GF-D8 (cell line): ENCODE measurements at places on chromosomes 5 and 9.
A peak's percentile ranks its signal among the peaks of the same experiment; 100 is the strongest.

DNA sequence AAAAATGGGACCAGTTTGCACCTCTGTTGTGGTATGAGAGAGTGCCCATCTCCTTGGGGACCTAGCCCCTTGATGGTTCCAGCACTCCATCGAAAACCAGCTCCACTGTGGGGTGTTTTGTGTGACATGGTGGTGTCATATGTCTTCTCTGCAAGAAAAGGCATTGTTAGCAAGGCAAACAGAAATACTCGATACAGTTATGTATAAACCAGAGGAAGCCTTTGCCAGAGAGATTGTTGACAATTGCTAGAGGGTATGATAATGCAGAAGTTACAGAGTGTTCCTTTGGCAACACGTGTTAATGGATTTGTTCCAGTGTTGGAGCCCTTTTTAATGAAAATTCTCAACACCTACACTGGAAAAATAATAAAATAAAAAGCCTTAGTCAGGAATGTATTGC, 270.4 kb upstream of the DMRT1 start:
- DNase-seq: no peak

GRCh38 chr9:97459326-97459725, 42.1 kb upstream of the TMOD1 start:
- no peak for DNase-seq

DNA sequence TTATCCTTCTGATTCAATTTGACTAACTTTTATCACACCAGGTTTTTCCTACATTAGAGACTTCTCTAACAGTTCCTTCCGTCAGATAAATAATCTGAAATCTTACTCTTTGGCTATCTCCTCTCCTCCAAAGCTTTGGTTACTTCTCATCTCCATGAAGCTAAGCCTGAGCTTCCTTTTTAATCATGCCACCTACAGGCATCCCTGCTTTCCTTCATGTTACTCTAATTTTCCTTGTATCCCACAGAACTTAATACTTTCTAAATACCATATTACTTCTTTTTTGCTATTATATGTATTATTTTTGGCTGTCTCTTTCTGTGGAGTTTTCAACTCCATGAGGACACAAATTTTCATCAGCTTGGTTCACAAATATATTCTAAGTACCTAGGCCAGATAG, 49.7 kb downstream of the C9 start:
- DNase-seq: no peak

DNA sequence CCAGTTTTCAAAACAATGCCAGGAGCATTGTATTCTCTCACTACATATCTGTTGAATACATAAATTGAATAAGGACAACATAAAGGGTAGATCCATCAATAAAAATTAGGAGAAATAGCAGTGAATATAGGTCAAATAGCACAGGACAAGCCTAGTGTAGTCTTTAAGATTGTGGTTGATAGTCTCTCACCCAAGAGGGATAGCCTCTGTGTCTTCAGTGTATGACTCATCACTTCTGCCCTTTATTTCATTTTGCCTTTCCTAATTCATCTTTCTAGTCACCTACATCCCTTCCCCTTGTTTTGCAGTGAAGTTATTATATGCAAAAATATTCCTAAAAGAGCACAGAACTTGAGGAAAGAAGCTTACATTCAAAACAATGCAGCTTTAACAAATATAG, 335.0 kb upstream of the TUSC1 start:
- no peak for DNase-seq

DNA sequence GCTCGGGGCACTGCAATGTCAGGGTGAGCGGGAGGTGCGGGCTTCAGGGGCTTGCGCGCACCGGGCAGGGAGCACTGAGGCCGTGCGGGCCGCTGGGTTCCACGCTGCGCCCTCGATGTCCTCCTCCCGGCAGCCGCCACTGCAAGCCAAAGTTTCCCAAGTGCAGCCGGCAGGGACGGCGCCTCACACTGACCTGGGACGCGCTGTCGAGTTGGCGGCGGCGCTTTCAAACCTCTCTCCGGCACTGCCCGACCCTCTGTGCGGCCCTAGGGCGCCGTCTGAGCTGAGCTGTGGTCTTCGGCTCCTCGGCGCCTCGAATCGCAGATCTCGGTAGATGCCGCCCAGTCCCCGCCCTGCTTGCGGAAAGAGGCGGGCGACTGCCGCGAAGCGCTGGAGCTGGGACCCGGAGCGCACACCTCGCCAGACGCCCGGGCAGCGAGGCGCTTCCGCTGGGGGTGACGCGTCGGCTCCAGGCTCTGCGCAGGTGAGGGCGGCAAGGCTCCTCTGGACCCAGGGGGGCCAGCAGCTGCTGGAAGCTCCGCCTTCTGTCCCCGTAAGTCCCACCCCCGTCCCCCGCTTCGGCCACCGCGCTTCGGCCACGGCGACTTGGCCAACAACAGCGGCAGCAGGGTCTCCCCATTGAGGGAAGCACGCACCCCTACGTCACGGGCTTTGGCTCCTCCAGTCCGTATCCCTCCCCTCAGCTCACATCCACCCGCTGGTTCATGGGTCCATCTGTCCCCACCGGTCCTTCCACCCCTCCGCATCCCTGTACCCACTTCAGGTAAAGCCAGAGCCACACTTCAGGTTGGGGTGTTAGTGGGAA, at the start of gene ANKRD34B:
Gene ANKRD34B (minus strand): TSS at position 320 of the 826 bp plus-strand sequence. CDS start 10,261 bp downstream, outside the sequence.
- no peak for DNase-seq

DNA sequence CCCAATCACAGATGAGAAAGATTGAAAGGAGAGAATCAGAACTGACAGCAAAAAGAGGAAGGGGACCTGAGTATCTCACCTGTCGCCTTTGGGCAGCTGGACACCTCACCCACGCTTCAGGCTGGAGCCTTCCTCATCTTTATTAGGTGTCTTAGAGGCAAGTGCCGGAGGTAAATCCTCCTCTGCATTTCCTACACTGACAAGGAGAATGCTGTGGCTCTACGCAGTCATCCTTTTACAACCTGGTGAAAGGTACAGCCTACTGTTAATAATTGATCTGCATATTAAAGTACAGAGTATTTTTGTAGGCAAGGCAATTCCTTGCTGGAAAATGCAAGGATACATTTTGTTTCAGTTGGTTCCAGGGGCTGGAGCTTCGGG, 34.8 kb downstream of the PRLR start:
- no peak for DNase-seq

GRCh38 chr5:157308836-157309465, 43.0 kb downstream of the CYFIP2 start:
- no peak for DNase-seq

GRCh38 chr5:103764403-103764802, 201.8 kb upstream of the NUDT12 start:
- no peak for DNase-seq

GRCh38 chr5:104612005-104612404, 1049.4 kb upstream of the NUDT12 start:
- no peak for DNase-seq

DNA sequence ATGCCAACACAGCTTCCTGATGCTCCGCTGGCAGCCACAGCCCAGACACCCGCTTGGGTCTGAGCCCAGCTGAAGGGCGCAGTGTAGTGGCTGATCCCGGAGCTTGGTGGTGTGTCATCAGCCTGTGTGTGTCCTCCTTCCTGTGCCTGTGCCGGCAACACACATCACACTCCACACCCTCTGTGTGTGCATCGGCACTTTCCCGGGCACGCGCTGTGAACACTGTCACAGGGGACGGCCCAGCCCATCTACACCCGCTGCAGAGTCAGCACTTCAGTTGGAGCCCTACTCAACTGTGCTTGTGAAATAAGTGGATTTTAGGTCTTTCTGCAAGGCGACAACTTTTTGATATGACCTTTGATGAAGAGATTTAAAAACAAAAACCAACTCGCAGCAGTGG, 189.4 kb downstream of the IRX2 start:
- no peak for DNase-seq

DNA sequence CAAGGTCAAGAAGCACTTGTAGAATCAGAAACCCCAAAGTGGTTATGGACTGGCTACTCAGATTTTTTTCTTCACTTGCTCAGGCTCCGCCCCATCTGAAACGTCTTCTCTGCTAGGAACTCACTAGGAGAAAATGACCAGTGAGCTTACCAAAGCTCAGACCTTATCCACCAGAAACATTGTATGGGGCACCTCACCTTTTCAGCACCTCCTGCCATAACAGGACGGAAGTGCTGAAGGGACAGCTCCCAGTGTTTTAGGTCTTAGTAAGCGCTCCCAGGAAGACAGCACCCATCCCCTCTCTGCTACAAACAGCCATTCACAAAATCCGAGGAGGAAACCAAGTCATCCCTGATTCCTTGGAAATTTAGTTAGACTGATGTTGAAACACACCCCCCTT, 1.2 kb upstream of the GABRA1 start:
- DNase-seq: no peak

- DNase-seq: peak; percentile 99
Observed at GRCh38 chr9:87518702-87519335, 21.2 kb downstream of the DAPK1 start.

- no peak for DNase-seq
Observed at GRCh38 chr5:113133211-113133975, 156.8 kb downstream of the DCP2 start.

DNA sequence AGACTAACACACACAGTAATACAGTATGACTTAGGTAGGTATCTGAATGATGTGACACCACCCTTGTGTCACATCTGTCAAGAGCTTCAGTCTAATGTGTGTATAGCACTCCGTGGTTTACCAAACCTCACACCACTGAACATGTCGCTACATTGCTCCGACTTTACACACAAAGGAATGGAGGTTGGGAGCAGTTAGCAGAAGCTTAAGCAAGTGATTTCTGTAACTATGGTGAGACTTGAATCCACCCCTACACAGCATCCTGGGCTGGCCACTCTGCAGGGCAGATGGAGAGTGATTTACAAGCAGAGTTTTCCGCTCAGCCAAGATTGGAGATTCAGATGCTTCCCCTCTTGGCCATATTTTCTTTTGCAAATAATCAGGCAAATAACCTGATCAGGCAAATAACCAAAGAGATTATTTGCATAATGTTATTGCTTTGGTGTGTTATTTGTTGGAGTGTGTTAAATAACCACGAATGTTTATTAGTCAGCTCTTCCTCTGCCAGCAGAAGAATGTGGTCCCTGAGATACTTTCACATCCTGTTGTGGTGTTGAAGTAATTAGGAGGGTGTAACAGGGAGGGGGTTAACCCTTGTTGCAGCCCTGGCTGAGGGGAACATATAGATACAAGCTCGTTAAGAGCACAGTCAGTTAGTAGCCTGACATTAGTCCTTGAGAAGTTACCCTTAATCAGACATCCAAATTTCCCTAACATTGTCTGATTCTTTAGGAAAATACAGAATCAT, 92.8 kb downstream of the SNX18 start:
- no peak for DNase-seq

- no peak for DNase-seq
Observed at GRCh38 chr9:79428422-79428821, 143.3 kb upstream of the TLE4 start.

DNA sequence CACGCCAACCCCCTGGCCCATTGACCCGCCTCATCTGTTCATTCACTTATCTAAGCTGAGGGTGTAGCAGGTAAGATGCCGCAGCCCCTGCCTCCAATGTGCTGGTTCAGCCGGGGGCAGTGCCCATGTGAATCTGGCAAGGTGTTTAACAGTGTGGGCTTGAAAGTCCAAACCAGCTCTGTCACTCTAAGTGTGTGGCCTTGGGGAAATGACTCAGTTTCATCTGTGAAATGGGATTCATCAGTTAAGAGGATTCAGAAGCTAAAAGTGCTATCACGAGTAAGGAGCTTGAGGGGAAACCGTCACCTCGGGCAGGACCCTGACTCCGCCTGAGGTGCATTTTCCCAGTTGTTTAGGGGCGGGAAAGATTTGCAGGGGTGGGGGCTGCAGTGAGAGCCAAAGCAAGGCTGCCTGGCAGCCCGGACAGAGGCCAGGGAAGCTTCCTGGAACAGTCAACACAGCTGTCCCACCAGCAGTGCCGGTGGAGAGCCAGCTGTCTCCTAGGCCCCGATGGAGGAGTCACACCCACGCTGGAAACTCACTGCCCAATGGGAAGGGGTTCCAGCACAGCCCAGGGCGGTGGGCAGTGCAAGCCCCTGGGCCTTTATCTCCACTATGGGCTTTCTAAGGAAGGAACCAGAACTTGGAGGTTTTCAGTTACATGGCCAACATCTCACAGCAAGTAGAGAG, 9.7 kb upstream of the URM1 start:
- DNase-seq: no peak

DNA sequence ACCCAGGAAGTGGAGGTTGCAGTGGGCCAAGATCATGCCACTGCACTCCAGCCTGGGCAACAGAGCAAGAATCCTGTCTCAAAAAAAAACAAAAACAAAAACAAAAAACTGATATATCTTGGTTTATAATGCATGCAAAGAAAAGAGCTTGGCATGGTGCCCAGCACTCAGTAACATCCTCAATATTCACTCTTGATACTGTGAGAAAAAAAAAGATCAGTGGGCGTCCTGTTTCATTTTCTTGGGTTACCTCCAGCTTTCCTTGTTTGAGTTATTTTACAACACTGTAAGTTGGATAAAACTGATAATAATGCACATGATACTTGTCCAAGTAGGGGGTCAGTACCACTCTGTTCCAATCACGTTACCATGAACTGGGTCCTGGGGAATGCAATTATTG, 7.8 kb downstream of the PHYHD1 start:
- no peak for DNase-seq

DNA sequence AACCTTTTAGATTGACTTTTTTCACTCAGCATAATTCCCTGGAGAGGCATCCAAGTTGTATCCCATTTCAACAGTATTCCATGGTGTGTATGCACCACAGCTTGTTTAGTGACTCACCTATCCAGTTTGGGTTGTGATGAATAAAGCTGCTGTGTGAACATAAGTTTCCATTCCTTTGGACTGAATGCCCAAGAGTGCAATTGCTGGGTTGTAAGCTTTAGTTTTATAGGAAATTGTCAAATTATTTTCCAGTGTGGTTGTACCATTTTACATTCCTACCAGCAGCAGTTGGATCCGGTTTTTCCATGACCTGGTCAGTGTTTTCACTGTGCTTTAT, 60.9 kb upstream of the TMED7 start:
- no peak for DNase-seq

GRCh38 chr9:126448136-126448535, 121.5 kb downstream of the MVB12B start:
- no peak for DNase-seq

DNA sequence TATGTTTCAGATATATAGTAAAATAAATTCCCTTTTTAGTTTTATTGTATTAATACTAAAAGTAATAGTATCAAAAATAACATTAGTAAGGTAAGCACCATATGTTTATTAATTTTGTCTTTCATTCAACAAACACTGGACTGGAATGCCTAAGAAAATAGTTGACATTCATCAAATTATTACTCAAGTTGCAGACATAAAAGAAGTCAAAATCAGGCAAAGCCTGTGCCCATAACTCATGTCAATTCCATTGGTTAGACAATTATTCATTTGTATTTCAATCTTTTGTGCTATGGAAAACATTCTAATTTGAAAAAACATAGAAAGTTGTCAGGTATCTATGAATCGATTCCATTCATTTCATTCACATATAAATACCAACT, 158.9 kb downstream of the CEMIP2 start:
- DNase-seq: no peak

GRCh38 chr5:2017540-2018389, 135.0 kb upstream of the IRX4 start:
- DNase-seq: no peak
